Stimulated activated CD4-positive, alpha-beta T cell treated with anti-CD3 and anti-CD28 coated beads, Interleukin-2, amount 100 ng/mL, for 24 hours (primary cell): ENCODE measurements at places on chromosomes 5 and 9.

- DNase-seq, result no peak
These were observed 77.3 kb downstream of the SLC25A46 start for GRCh38 chr5:110815916-110816605.

DNA sequence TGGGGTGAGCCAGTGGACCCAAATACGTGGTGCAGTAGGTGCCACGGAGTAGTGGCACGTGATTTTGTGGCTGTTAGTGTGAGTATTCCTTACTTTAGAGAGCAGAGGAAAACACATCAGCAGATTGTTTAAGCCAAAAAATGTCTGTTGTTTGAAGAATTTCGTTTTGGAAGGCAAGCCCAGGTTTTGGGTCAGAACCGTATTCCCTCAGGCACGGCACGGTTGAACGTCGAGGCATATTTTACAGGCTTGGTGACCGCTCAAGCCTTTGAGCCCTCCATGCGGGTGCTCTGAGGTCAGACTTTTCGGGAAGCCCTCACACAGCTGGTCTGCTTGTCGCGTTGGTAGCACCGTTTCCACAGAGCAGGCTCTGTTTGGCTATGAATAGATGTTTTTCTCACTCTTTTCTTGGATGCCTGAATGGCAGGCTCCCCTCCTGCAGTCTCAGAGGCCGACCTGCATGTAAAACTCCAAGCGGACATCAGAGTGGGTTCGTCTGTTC is 27.2 kb downstream of the NEK6 start:
- DNase-seq, result no peak

- DNase-seq, result no peak
These were observed 1.8 kb downstream of the RALGDS start for GRCh38 chr9:133119103-133119845.

- DNase-seq, result no peak
These were observed 200.6 kb upstream of the ZNF618 start for GRCh38 chr9:113675475-113675941.

- no peak for DNase-seq
These were observed 70.4 kb downstream of the HRH2 start for GRCh38 chr5:175728316-175728715.

GRCh38 chr5:59840200-59840601 is 53.3 kb downstream of the PDE4D start:
- no peak for DNase-seq

- DNase-seq, result no peak
These were observed 3.4 kb upstream of the IFNA10 start for GRCh38 chr9:21210311-21210710.

DNA sequence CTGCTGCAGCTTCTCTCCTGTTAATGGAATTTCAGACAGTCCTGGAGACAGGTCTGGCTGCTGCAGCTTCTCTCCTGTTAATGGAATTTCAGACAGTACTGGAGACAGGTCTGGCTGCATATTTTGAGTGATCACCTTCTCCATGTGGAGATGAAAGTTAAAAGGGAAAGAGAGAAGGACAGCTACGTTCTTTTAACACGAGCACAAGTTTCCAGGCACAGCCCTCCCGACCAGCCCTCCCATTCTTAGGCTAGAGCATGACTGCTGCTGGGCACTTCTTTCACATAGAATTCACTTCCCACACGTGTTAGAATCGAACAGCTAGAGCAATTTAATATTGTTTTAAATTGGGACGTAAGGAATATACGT is 133.3 kb upstream of the DMRT1 start:
- no peak for DNase-seq

- no peak for DNase-seq
These were observed 17.6 kb upstream of the SETX start for GRCh38 chr9:132372177-132373095.

DNA sequence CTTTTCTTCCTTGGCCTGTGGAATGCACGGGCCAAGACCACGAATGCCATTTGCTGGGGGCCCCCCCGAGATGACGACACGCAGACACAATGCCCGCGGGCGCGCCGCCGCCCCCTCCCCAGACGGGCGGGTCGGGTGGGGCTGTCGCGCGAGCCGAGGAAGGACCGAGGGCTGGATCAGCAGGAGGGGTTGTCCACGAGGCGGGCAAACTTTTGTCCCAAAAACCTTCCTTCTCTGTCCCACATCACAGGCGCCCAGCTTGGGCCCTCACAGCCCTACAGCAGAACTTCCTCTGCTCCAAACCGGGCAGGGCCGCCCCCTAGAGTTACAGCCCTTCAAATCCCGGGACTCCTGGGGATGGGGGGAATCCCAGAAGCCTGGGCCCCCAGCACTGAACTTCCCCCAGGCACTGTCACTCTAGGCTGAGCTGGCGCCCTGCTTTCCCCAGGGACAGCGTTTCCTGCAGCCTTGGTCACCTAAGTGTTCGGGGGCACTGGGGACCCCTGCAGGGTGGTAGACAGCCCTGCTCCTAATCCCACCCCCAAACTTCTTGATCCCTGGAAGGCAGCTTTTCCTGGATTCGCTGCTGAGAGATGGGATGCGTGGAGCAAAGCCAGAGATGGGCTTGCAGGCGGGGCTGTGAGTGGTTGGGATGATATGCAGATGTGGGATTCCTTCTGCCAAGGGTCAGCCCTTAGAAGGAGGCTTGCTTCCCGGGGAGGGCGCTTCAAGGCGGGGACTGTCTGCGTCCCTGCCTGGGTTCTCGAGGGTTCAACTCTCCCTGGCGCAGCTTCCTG is 980 bp downstream of the COL5A1 start:
- DNase-seq, result no peak

DNA sequence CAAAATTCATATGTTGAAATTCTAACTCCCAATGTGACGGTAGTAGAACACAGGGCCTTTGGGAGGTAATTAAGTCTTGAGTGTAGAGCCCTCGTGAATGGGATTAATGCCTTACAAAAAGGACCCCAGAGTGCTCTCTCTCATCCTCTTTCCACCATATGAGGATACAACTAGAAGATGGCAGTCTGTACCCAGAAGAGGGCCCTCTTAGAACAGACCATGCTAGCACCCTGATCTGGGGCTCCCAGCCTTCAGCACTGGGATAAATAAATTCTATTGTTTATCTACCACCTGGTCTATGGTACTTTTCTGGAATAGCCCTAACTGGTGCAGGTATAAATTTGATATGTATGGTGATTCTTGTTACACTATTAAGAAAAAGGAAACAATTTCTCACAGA is 332.3 kb downstream of the BRINP1 start:
- no peak for DNase-seq

DNA sequence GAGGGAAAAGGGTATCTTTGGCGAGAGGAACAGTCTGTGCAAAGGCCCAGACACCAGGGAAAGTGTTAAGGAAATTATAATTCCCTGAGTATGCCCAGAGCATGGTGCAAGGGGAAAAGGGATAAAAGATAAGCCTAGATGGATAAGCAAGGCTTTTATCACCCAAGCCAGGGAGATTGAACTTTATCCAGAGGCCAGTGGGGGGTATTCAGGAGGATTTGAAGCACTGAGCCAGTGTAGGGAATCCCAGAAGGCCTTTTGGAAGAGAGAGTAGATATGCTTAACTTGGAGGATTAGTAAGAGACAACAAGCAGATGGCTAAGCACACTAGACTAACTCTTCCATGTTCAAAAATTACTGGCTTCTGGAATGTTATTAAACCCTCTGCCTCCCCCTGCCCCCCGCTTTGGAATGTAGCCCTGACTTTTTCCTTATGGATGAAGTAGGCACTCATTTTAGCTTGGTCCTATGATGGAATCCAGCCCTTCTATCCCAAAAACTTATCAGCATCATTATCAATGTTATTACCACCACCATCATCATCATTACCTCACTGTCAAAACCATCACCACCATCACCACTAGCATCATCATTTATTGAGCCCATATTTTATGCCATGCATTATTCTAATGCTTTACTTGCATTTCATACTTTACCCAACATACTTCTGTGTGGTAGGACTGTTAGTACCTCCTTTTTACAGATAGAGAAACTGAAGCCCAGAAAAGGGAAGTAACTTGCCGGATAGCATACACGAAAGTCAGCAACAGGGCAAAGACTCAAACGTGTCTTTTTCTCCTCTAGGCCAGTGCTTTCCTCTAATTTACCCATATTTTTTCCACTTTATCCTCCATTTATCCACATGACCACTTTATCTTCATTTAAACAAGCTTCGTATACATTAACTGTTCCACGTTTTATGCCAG is 237.0 kb downstream of the PAPPA start:
- no peak for DNase-seq

- no peak for DNase-seq
These were observed 595 bp upstream of the GRHPR start for GRCh38 chr9:37421914-37422288.

DNA sequence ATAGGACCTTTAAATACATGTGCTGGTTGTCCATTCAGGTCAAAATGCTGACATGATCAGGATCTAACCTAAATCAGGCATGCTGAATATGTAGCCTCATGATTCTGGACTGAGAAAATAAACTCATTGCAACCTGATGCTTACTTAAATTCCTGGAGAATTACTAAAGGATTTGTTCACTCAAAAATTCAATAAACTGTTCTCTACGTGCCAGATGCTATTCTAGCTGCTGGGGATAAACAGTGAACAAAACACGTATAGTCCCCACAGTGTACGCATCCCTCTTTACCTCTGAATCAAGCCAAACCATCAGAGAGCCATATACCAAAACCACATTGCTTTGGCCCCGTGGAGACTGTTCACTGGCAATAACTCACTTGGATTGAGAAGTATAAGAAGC is 6.1 kb downstream of the SCAI start:
- no peak for DNase-seq

- DNase-seq, result no peak
These were observed 1.9 kb upstream of the RGS14 start for GRCh38 chr5:177355868-177356168.

- no peak for DNase-seq
These were observed 69.2 kb upstream of the MYO10 start for GRCh38 chr5:17005107-17005828.

DNA sequence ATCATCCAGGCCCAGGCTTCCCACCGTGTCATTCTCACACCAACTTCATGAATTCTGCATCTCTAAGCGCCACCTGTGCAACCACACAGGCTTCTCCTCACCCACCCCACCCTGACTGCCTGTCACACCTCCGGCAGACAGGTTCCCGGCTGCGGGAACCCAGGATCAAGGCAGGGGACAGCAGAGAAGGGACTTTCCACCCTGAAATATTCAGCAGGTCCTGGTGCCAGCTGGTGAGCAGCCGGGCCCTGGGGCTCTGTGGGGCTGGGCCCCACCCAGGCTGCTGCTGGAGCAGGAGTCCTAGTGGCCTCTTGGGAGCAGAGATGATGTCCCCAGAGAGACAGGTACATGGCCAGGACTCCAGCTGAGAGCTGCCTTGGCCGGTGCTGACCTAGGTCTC is 12.7 kb downstream of the ANXA6 start:
- DNase-seq, result no peak

DNA sequence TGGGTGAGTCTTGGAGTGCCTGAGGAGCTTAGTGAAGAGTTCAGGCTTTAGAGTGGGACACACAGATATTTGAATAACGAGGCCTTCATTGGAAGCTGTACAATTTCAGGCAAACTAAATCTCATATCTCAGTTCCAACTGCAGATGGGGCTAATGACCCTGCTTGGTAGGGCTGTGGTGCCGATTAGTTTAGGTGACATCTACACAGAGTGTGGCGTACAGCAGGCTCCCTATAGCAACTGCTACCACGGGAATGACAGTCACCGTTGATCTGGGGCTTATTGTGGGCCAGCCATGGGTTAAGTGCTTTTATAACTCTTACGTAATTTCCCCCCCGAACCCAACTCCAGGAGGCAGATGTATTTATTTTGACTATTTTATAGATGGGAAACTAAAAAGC is 70.8 kb downstream of the FAT2 start:
- no peak for DNase-seq

GRCh38 chr5:20034717-20035116 is 46.7 kb upstream of the CDH18 start:
- no peak for DNase-seq

GRCh38 chr5:89281211-89281610 is 398.2 kb upstream of the MEF2C start:
- DNase-seq, result no peak

GRCh38 chr5:124524552-124525232 is 221.7 kb downstream of the ZNF608 start:
- no peak for DNase-seq

DNA sequence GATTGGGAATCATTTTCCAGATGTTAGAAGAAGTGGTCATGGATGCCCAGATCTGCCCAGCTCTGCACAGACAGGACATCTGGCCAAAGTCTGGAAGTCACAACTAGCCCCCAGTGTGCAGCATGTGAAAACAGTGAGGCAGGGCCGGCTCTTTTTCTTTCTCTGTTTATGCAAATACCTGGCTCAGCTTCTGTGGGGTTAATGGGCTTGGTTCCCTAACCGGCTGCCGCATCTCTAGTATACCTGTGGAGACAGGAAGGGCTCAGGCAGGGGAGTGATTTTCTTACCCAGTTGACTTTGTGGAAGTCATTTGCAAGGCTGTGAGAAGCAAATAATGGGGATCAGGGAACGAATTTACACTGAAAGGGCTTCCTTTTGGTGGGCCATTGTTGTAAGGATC is 254.8 kb upstream of the PANK3 start:
- DNase-seq, result no peak

- no peak for DNase-seq
These were observed 118.8 kb downstream of the MTX3 start for GRCh38 chr5:79872291-79872690.

GRCh38 chr5:142263346-142263745 is 61.5 kb downstream of the SPRY4 start:
- DNase-seq, result no peak

GRCh38 chr5:64690417-64691151 is at the start of gene SHISAL2B:
TSS of gene SHISAL2B (plus strand) at chr5:64690503. CDS start at chr5:64690624, 121 bp downstream.
- peak; percentile 7 for DNase-seq

- DNase-seq, result no peak
These were observed 34.9 kb upstream of the FCHO2 start for GRCh38 chr5:72920690-72921502.

- DNase-seq, result no peak
These were observed 26.7 kb upstream of the AOPEP start for GRCh38 chr9:94699715-94700373.

GRCh38 chr9:115594557-115594956 is 476.6 kb upstream of the TNC start:
- no peak for DNase-seq

GRCh38 chr5:160357394-160357793 is 13.0 kb downstream of the C1QTNF2 start:
- no peak for DNase-seq

- DNase-seq, result no peak
These were observed 22.4 kb downstream of the ARPC5L start for GRCh38 chr9:124884376-124884775.
